ENCODE measurements at places on chromosomes 4 and X.
A peak's percentile ranks its signal among the peaks of the same experiment; 100 is the strongest.

- DNase-seq: no peak
Measured at GRCh38 chr4:62193761-62194160, 993.6 kb downstream of the ADGRL3 start.

GRCh38 chrX:101619364-101619763 is 1.6 kb upstream of the ARMCX6 start:
- no peak for DNase-seq

DNA sequence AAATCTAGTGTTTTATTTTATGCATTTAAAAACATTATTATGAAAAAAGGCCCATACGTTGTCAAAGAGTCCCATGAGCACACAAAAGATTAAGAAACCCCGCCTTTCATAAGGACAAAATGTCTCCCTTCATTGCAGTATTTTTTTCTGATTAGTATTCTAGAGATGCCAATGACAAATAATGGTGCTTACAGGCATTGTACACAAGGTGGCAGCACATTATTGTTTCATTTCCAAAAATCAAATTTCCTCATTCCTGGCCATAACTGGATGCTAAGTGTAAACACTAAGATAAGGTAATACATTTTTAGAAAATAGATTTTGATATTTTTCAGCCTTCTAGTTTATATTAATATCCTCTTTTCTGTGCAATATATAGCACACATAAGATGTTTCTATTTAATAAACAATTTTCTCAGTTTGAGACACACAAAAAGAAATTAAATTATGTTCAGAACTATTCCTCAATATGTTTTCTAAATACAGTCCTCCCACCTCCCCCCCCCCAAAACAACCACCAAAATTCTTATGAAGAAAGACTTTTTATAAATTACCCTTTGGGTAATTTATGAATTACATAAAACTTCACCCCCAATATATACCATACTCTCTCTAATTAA is 47.7 kb downstream of the TIGD2 start:
- DNase-seq: no peak

DNA sequence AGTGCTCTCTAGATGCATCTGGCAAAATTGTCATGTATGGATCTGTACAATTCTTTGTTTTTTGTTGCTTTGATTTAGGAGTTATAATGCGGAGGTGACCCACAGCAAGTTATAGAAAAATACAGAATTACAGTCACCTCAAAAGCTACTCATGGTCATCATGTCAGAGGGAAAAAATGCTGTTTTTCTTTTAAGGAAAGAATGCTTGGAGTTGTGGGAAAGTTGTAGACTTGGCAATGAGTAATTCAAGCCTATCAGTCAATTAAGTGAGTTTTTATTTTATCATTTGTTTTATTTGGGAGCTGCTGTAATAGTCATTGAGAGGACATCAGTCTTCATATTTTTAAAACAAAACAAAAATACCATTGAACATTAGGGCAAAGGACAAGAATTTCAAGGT is 16.4 kb downstream of the FHL1 start:
- DNase-seq: no peak

DNA sequence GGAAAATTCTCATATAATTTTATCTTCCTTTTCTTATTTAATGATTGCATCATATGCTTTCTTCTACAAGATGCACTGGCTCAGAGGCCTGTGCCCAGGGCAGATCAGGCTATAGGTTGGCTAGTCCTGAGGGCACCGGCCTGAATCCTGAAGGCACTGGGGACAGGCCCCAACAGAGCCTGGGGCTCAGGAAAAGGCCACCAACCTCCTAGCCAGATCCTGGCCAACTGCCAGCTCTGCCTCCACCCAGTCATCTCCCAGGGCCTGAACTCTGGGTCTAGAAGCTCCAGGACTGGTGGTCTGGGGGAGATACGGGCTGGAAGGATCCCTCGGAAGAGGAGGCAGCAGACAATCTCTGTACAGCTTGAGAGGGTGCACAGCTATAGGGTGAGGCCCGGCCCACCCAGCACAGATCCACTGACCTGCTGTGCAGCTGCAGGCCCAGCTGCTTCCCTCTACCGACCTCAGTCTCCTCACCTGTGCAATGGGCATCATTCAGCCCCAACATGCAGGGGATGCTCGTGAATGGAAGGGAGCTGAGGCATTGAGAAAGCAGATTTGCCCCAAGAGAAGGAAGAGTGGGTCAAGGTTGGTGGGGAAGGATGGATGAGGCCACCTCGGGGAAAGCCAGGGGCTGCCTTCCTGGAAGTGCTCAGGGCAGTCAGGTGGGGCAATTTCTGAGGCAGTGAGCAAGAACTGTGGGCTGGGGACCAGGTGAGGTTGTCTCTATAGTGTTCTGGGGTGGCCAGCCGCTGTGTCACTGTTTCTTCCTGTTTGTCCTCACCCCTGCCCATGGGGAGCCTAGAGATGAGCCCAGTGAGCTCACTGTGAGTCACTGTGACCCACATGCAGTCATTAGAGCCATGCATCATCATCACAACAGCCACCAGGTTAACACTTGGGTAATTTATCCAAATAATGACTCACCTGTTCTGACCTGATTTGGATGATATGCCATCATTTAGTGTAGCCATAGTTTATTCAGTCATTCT is 22.4 kb upstream of the XAGE2 start:
- peak; percentile 10 for DNase-seq

DNA sequence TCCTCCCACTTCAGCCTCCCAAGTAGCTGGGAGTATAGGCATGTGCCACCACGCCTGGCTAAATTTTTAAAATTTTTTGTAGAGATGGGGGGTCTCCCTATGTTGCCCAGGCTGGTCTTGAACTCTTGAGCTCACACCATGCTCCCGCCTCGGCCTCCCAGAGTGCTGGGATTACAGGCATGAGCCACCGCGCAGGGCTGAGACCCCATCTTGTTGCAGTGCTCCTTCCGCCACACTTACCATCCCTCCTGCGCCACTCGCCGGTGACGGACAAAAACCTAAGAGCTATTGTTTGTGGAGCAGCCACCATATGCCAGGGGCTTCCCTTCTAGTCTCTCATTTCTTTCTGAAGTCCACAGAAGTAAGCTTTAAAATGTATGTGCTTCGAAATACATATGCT is 34.5 kb downstream of the NSG1 start:
- DNase-seq: no peak

- no peak for DNase-seq
Measured at GRCh38 chrX:63513825-63514568, 162.9 kb upstream of the SPIN4 start.

DNA sequence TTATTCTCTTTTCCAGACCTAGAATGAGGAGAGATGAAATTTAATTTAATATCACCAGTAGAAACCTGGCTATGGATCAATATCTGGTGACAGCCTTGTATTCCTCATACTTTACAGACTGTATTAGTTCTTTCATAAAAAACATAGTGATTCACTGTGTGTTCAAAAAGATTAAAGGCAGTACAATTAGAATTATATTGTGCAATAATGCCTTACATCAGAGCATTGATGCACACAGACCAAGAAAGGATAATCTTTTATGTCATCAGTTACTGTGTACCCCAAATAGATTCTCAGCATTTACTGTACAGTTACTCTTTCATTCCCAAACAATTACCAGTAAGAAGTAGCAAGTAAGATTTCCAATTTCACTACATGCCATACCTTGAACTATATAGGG is 260.5 kb upstream of the ANXA10 start:
- no peak for DNase-seq

GRCh38 chr4:25229804-25230203 is 4.0 kb upstream of the PI4K2B start:
- no peak for DNase-seq

DNA sequence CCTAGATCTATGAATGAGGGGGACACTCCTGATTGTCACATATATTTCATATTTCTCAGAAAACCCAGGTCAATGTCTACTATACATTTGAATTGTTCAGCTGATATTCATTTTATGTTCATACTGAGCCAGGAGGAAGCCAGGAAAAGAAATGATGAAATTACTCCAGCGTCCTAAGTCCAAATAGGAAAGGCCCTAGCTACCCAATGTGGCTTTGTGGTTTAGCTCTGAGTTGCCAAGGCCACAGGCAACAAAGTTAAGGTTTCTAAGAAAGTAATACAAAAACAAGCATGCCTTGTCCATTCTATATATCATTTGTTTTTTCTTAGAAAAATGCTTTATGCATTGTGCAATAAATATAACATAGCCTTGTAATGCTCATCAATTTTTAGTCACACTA is 4.5 kb upstream of the CSN2 start:
- no peak for DNase-seq

GRCh38 chrX:111519215-111519614 is 7.8 kb downstream of the SERTM2 start:
- DNase-seq: no peak

DNA sequence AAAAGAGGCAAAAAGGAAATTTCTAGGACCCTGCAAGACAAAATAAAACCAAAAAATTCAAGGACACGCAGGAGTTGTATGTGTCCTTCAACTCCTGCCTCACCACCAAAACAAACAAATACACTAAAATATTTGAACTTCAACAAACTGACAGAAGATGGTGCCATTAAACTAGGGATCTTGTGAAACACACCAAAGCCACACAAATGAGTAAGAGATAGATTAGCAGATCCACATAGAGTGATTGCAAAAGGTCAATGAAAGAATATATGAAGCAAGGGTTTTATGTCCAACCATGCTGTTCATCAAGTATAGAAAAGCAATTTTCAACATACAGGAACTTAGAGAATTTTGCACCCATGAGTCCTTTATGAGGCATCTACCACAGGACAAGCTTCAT is 40.1 kb upstream of the SCML1 start:
- DNase-seq: no peak

DNA sequence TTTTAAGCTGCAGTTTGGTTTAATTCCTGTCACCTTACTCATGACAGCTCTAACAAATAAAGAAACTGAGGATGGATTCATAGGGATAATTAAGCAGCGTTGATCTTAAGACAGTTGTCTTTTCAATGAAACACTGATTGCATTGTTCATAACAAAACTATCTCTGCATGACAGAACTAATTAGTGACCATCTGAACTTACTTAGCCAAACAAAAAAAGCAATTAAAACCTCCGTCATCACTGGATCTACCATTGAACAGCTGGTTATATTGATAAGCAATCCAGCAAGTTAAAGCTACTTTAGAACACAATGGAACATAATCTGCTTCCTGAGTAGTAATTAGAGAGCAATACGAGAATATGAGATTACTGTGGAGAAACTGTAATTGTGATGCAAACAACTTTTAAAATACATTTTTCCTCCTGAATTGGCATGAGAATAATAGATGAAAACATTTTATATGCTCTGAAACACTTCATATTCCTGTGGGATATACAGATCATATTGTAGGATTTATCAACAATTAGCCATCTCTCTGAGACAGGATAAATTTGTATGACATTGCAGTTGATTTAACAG is 2576.8 kb downstream of the PCDH7 start:
- DNase-seq: no peak

DNA sequence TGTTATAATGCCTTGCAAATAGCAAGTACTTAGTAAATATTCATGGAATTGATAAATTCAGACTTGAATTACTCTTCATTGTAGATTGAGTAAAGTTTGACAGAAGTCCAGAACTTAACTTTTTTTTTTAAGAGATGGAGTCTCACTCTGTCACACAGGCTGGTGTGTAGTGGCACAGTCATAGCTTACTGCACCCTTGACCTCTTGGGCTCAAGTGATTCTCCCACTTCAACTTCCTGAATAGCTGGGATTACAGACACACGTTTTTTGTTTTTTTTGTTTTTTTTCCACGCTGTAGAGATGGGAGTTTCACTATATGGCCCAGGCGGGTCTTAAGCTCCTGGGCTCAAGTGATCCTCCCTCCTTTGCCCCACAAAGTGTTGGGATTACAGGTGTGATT is 32.1 kb downstream of the UBE2K start:
- DNase-seq: no peak

- no peak for DNase-seq
Measured at GRCh38 chr4:66297703-66298102, 627.4 kb upstream of the EPHA5 start.

GRCh38 chr4:140363558-140363957 is 9.9 kb upstream of the SCOC start:
- DNase-seq: no peak

- no peak for DNase-seq
Measured at GRCh38 chr4:143257356-143257755, 72.6 kb downstream of the USP38 start.

DNA sequence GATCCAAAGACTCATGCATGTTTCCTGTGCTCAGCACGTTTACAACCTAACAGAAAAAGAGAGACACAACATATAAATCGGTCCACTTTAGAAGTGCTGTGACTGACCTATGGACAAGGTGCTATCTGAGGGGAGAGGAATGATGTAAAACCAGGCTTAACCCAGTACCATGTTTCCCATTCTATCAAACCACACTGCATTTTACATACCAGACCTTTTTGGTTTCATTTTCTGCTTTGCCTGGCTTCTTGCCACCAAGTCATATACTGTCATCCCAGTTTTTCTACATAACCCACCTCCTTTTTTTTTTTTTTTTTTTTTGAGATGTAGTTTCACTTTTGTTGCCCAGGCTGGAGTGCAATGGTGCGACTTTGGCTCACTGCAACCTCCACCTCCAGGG is 82.2 kb downstream of the KLF8 start:
- DNase-seq: no peak

DNA sequence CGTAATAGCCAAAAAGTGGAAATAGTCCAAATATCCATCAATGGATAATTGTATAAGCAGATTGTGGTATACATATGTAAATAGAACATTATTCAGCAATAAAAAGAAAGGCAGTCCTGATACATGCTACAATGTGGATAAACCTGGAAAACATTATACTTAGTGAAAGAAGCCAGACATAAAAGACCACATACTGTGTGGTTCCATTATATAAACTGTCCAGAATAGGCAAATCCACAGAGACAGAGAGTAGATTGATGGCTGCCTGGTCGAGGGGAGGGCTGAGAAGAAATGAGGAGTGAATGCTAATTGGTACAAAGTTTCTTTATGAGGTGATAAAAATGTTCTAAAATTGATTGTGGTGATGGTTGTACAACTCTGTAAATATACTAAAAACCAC is 397.4 kb upstream of the RPS6KA3 start:
- no peak for DNase-seq

Measured in activated CD4-positive, alpha-beta T cell treated with anti-CD3 and anti-CD28 coated beads, Interleukin-2, amount 50 U/mL, for 48 hours (primary cell).